ENCODE measurements at places on chromosomes 2 and 18. TPM values are rescaled to one million over a fixed set of nuclear protein-coding genes. Genes with fewer than 3 reads are reported as not detected.

Gene ARHGAP25
- total RNA-seq, result 8.5 TPM

Gene ERMN
- total RNA-seq, result 0.19 TPM

Gene DSG3
- not detected for total RNA-seq

Gene CHST9
- total RNA-seq, result 0.34 TPM

Gene FKBP7
- total RNA-seq, result 15.6 TPM

Gene IL1A
- total RNA-seq, result not detected

Gene XDH
- total RNA-seq, result not detected

Gene EFHD1
- 10.8 TPM for total RNA-seq

Gene SPATA3
- total RNA-seq, result not detected

Gene TSGA10
- 4.4 TPM for total RNA-seq

Gene ACMSD
- total RNA-seq, result not detected

Gene AP1S3
- 0.84 TPM for total RNA-seq

Gene ELOA2
- total RNA-seq, result not detected

Gene APLF
- total RNA-seq, result 6.8 TPM

Gene ACTG2
- total RNA-seq, result 1.4 TPM

Gene CKAP2L
- 0.26 TPM for total RNA-seq

Gene ANO7
- total RNA-seq, result 2.1 TPM

Gene CYTIP
- 2.6 TPM for total RNA-seq

Gene UGT1A4
- not detected for total RNA-seq

Gene KIF1A
- total RNA-seq, result 45.3 TPM

Gene RBM44
- total RNA-seq, result 0.35 TPM

Gene LTBP1
- 218 TPM for total RNA-seq

Gene C2orf78
- total RNA-seq, result not detected

Gene TWIST2
- total RNA-seq, result 4.6 TPM

Gene MOCOS
- 0.57 TPM for total RNA-seq

Gene MPV17
- total RNA-seq, result 52.4 TPM

Gene FEV
- not detected for total RNA-seq

Gene BMPR2
- total RNA-seq, result 57.4 TPM

Gene GAD1
- total RNA-seq, result not detected

Gene OBSL1
- total RNA-seq, result 281 TPM

Gene LGALSL
- total RNA-seq, result 13.2 TPM

Gene CCDC74B
- 1.4 TPM for total RNA-seq

Gene CAPG
- total RNA-seq, result 15.6 TPM

Gene MBP
- total RNA-seq, result 23.2 TPM

Gene ABCB11
- 0.20 TPM for total RNA-seq

Gene TDRD15
- total RNA-seq, result not detected

Gene TXNDC2
- total RNA-seq, result 0.23 TPM

Gene DLX2
- total RNA-seq, result not detected

Gene ALLC
- 0.23 TPM for total RNA-seq

Gene LINC00305
- not detected for total RNA-seq

Gene CCDC68
- total RNA-seq, result 5.4 TPM

Gene INHBB
- total RNA-seq, result 1.4 TPM

Gene PIAS2
- 40.6 TPM for total RNA-seq

Gene GNAL
- 9.4 TPM for total RNA-seq

Gene FBXO48
- 0.42 TPM for total RNA-seq

Gene PLA2R1
- total RNA-seq, result 4.1 TPM

Gene SNTG2
- 1.2 TPM for total RNA-seq

Gene DYSF
- 49.4 TPM for total RNA-seq

Gene ABCG5
- not detected for total RNA-seq

Gene SRD5A2
- not detected for total RNA-seq

Gene SKOR2
- total RNA-seq, result not detected

Gene TEX44
- not detected for total RNA-seq
